ENCODE measurements at places on chromosomes 7 and 10.
A peak's percentile ranks its signal among the peaks of the same experiment; 100 is the strongest.

DNA sequence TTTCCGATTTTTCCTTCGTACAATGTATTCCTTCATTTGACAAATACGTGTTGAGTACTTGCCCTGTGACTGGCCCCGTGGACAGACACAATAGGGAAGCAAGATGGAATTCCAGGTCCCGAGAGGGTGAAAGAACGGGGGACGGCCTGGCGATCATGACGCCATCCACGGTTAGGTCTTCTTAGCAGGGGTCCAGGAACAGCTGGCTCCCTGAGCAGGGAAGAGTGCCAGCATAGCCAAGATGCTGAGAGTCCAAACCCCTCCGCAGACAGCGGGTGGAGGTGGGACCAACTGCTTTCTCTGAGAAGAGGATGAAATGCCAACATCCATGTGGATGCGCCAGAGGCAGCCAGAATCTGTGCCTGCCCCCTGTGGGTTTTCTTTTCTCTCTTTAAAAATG lies 143.7 kb downstream of the DYNC2I1 start:
- no peak for DNase-seq

GRCh38 chr7:96508371-96508770 lies 186.5 kb upstream of the SLC25A13 start:
- DNase-seq, result no peak

GRCh38 chr7:116689790-116690259 lies 17.8 kb downstream of the MET start:
- no peak for DNase-seq

GRCh38 chr7:101999393-101999792 lies 182.0 kb downstream of the CUX1 start:
- no peak for DNase-seq

DNA sequence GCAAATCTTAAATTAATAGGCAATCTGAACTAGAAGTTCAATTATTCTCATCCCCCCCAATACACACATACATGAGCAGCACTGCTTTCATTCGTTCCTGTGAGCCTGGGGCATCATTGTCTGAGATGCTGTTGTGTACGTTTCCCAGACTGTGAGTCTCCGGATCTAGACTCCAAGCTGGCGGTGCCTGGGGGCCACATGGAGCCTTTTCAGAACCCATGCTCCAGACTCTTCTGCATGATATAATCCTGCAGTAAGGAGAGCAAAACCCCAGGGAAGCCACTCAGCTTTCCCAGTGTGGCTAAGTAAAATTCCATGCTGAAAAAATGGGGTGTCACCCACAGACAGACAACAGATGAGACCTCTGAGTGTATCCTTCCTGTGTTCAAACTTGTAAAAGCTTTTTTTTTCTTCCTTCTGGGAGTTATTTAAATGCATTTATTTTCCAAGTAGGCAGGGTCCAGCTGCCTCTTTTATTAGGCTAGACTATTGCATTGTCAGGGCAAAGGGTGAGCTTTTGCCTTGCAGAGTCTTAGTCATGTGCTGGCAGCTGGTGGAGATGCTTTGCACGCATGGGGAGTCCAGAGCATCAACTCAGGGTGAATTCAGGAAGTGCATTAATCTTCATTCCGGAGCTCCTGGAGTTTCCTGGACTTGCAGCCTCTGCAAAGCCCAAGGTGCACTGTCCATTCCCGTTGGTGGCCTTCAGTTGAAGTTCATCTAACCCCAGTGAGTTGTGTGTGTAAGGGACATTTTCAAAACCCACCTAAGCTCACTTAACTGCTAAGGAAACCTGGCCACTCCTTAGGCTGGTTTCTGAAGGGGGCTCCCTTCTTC lies 185.7 kb upstream of the ADO start:
- DNase-seq, result no peak

- DNase-seq, result peak; percentile 52
These were observed 33.4 kb upstream of the SH2D4B start for GRCh38 chr10:80504158-80504811.

DNA sequence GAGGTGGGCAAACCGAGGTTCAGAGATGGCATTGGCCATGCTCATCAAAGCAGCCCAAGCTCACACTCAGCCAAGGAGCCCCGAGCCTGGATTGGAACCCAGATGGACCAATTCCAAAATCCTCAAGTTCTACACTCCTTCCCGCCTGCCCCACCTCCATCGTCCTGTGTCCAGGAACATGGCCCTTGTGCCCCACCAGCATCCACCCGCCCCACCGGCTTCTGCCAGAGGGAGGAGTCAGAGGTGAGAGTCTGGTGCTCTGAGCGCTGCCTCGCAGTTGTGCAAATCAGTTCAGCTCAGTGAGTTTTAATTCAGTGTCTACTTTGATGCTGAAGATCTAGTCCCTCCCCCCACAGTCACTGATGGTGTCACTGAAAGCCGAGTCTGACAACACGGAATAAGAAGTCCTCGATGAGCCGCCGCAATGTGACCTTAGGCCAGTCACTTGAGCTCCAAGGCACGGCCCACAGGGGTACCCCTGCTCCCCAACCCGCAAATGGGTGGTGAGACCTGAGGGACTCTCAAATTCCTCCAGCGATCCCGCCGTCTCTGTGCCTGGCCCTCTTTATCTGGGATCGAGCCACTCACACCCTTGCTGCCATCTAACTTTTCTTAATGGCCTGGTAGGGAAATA lies 26.3 kb downstream of the PRKAG2 start:
- DNase-seq, result peak; percentile 82

GRCh38 chr7:55570218-55570873 lies 2.0 kb downstream of the VOPP1 start:
- no peak for DNase-seq

DNA sequence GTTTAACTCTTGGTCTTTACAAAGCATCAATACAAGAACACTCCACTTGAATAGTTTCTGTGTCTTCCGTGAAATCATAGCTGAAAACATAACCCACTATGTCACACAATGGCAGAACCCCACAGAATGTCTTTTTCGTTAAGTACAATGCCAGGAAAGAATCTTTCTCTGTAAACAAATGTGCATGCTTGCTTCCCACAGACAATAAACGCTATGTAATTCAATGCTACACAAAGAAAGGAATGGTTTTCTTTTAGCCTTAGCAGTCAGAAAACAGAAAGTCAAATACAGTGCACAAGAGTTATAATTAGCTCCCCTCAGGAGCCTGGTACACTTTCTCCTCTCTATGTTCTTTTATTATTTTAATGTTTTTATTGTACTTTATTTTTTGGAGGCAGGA lies 186.1 kb downstream of the SRPK2 start:
- DNase-seq, result no peak

DNA sequence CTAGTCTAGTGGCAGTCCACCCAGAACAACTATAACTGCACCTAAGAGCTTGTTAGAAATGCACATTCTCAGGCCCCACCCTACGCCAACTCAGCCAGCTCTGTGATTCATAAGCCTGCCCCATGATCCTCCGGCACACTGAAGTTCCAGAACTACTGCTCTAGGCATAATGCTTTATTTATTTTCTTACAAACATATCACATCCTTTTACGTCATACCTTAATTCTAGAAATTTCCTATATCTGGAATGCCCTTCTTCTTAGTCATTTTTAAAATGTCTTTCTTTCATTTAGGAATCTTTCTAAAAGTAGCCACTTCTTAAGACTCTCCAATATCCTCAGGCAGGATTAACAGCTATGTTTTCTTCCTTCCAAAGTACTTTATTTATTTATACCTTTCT lies 480.1 kb downstream of the INHBA start:
- no peak for DNase-seq

GRCh38 chr10:91601212-91601611 lies 31.7 kb downstream of the PPP1R3C start:
- no peak for DNase-seq

- DNase-seq, result no peak
These were observed 137.3 kb upstream of the CCDC6 start for GRCh38 chr10:60043561-60044241.

DNA sequence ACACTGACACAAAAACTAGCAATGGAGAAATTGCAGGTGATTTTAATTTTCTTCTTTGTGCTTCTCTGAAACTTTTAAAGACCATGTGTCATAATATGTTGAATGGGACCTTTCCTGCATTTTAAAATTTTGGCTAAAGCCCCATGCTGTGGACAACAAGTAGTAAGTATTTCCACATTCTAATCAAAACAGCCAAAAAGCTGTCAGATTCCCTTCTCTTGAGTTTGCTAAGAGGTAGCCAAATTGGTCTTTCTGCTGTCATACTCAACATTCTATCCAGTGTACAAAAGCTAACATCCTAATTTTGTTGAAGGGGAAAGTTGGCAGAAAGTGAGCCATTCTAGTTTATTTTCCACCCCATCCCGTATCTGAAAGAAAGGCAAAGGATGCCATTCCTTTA lies 447.6 kb downstream of the TFEC start:
- no peak for DNase-seq

DNA sequence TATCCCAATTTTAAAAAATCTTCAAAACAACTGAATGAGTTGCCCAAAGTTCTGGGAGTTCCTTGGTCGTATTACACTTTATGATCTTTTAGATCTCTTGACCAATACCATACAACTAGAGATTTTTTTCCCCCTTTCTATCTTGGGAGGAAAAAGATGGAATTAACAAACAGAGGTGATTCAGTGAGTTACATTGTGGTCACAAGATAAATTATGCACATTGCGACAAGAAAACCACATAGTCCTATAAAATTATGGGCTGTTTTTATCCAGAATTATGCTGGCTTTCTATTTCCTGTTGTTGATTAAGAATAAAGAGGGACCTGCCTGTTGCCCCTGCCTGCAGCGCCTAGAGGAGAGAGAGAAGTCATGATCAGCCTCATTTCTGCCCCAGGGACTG lies 8.2 kb upstream of the SGPL1 start:
- DNase-seq, result no peak

DNA sequence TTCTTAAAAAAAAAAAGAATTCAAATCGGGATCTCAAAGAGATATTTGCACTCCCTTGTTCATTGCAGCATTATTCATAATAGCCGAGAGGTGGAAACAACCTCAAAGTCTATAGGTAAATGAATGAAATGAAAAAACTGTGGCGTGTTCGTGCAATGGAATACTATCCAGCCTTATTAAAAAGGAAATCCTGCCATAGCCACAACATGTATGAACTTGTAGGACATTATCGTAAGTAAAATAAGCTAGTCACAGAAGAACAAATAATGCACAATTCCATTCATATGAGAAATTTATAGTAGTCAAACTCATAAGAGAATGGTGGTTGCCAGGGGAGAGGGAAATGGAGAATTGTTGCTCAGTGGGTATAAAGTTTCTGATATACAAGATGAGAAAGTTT lies 37.9 kb downstream of the GRK5 start:
- no peak for DNase-seq

DNA sequence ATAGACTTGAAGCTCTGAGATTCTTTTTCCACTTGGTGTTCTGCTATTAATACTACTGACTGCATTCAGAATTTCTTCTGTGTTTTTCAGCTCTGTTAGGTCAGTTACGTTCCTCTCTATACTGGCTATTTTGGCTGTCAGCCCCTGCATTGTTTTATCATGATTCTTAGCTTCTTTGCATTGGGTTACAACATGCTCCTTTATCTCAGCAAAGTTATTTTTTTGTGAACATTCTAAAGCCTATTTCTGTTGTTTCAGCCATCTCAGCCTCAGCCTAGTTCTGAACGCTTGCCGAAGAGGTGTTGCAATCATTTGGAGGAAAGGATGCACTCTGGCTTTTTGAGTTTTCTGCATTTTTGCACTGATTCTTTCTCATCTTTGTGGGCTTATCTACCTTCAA lies 201.5 kb upstream of the GNAI1 start:
- no peak for DNase-seq

- DNase-seq, result no peak
These were observed 224.1 kb downstream of the CCSER2 start for GRCh38 chr10:84552478-84552877.

- no peak for DNase-seq
These were observed 319.1 kb upstream of the CNTNAP2 start for GRCh38 chr7:145797507-145797906.

- no peak for DNase-seq
These were observed 154.4 kb downstream of the CUBN start for GRCh38 chr10:16975188-16975587.

DNA sequence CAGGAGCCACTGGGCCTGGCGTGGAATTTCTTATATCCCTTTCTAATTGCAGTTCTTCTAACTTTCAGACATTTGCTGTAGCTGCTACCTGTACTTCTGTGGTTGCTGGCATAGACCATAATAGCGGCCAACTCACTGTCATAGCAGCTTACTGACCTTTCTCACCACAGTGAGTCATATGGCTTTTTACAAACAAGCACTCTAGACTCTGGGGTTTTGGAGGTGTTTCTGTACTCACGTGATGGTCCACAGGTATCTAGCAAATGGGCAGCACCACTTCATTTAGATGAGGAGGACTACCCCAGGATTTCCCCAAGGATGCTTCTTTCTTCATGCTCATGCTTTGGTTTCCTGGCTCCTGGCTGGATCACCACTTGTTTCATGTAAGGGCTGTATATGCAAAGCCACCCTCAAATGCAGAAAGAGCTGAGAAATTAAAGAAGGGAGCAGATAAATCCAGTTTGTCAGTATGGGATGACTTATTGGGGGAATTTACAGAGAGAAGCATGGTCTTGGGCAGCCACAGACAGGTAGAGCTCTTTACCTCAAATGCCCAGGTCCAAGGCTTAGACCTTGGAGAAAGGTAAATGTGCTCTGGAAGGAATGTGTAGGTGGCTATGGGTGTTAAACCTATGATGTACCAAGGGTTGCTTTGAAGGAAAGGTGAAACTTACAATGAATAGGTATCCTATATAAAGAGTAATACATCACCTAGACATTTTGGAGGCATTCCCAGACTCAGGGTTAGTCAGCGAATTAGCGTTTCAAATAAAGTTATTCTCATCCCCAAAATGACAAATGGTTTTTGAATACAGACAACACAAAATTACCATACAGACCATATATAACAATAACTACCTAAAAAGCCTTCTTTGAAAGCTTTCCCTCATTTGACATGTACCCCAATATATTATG lies 15.9 kb upstream of the SLC25A16 start:
- no peak for DNase-seq

DNA sequence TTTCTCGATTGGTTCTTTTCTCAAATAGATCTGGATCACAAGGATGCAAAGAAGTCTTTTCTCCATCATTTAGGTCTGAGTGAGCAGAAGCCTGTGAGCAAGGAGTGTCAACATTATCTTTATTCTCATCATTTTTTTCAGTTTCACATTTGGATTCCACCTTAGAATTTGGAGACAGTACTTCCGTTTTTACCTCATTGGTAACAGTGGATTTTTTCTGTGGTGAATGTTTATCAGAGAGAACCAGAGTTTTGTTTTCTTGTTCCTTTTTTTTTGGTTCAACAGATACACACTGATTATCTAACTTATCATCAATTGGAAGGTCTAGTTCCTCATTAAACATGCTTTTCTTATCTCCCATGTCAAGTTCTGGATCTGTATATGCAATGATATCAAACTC lies 151.3 kb downstream of the GALNT11 start:
- no peak for DNase-seq

GRCh38 chr10:71213127-71213621 lies 804 bp downstream of the UNC5B start:
- peak; percentile 82 for DNase-seq

Data from upper lobe of left lung (tissue), 6 donors.